ENCODE measurements at places on chromosomes 3 and 15.

DNA sequence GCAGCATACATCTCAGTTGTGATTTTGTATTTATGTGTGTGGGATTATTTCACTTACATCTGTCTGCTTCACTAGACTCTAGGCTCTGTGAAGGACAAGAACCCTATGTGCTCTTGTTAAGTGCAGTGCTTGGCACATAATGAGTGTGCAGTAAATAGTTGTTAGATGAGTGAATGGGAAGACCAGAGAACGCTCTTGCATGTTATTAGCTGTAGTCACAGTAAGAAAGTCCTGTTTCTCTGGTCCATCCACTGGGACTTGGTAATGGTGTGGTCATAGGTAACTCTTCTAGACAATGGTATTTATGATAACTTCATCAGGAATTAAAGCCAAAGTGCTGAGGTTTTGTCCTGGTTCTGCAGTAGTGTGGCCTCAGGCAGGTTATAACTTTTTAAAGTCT is 1.4 kb upstream of the AQP9 start:
- no peak for DNase-seq

GRCh38 chr3:64190517-64191515 is 34.5 kb downstream of the PRICKLE2 start:
- DNase-seq: no peak

- no peak for DNase-seq
These were observed 254.7 kb downstream of the PLOD2 start for GRCh38 chr3:145906301-145906700.

GRCh38 chr15:32683906-32684584 is 33.8 kb upstream of the GREM1 start:
- no peak for DNase-seq

GRCh38 chr15:85709250-85709649 is 85.5 kb downstream of the KLHL25 start:
- no peak for DNase-seq

DNA sequence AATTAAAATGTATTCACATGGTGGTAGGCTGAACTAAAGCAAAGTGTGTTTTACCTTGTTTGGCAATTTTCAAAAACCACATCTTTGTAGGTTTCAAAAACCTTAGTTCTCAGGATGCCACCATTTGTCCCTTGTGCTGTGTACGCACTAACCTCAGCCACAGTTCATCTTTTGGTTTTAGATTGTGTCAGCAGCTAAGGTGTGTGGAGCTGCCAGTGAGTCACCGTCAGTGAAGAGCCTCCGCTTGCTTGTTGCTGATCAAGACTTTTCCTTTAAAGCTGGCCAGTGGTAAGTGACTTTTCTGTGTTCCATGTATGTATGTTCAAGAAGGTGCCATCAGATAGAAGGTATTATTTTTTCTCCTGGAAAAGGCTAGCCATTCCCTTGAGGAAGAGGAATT is 21.1 kb downstream of the OXNAD1 start:
- no peak for DNase-seq

GRCh38 chr3:128482666-128483656 is 10.0 kb downstream of the GATA2 start:
- no peak for DNase-seq

- no peak for DNase-seq
These were observed 12.3 kb downstream of the EIF1B start for GRCh38 chr3:40321818-40322217.

- no peak for DNase-seq
These were observed 154.1 kb downstream of the GREM1 start for GRCh38 chr15:32871883-32872282.

DNA sequence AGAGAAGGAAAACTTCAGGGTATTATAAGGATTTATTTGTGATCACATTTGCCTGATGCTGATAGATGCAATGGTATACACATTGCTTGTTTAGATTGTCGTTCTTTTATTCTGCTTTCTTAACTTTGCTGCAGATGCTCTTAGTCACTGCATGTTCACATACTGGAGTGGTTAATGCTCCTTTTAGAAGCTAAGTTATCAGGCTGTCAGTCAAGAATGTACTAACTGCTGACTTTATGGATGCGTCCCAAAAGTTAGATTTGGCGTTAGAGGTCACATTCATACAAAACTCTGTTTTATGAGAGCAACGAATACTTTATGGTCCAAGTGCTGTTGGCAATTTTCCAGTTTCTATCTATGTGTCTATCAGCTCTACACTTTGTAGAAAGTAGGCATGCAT is 160.7 kb downstream of the BBX start:
- DNase-seq: no peak

- DNase-seq: no peak
These were observed 5.6 kb downstream of the TMEM40 start for GRCh38 chr3:12753275-12754028.

- no peak for DNase-seq
These were observed 3.3 kb downstream of the CHRD start for GRCh38 chr3:184383033-184383740.

DNA sequence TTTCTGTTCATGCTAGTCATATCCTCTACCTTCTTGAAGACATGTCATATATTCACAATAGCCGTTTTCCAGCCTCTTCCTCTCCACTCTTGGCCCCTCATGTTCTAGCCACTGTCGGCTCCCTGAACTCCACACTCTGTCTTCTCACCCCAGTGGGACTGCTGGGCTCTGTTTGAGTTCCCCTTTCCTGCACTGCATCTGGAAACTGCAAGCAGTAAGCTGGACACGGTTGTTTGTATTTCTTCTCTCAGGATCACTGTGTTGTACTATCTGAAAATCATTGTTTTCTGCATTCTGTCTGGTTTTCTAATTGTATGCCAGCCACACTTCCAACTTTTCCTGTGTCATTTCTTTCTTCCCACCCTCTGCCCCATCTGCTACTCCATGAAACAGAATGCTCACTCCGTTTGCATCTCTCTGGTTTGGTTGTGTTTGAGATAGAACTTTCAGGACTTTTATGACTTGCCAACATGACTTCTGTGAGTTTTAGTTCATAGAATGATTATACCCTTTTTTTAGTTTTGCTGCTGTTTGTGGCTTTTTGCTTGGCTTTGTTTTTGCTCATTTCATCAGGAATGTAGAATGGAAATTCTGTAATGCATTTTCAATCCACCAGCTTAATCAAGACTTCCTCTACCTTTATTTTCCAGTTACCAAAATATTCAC is 192.3 kb downstream of the PLCL2 start:
- DNase-seq: no peak

DNA sequence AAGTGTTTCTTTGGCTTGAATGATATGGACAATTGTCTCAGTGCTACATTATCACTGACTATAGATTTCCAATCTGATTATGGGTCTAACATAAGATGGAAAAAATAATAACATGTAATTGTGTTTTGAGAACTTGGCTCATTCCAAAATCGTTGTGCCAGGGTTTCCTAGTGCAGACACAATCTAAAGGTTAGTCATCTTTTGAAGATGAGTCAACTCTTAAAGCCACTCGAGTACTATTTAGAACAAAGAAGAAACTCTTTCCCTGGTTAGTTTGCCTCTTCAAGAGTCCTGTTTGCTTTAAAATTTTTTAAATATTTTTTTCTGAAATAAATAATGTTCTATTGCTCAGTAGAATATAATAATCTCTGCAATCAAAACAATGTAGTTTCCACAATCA is 301.0 kb downstream of the CADM2 start:
- no peak for DNase-seq

DNA sequence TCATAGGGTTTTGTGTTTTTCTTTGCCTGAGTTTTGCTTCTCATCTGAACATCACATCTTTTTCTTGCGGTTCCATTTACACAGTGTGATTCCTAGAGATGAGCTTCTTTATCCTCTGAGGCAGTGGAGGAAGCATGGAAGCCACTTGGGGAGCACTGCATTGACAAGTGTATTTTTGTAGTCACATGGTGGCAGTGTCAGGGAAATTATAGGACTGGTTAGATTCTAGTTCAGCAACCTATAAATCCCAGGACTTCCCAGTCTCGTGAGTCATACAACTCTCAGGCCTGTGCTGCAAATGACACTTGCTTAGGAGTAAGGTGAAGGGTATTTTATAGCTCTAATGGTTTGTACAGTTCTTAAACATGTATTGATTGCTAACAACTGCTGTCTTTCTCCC is 58.4 kb downstream of the RBM6 start:
- no peak for DNase-seq

DNA sequence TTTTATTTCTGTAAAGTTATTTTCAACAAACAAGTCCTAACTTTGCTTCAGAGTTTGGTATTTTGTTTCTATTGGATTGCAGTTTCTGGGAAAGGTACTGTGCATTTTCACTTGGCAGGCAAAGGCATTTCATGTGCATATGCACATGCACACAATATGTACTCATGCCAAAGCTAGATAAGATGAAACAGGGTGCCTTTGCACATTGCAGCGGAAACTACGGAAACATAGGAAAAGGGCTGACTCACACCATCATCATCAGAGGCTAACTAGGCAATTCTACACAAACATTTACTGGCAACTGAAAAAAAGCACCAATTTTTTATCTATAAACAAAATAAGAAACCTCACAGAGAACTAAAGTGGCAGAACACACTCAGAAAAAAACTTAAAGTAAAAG is 550.6 kb upstream of the NECTIN3 start:
- no peak for DNase-seq

- DNase-seq: peak; percentile 59
These were observed 88.7 kb downstream of the GABRG3 start for GRCh38 chr15:27059610-27060202.

All from iPS DF 19.7 (cell line).